Naive thymus-derived CD8-positive, alpha-beta T cell (primary cell): ENCODE measurements at places on chromosomes 1 and 21. TPM values are rescaled to one million over a fixed set of nuclear protein-coding genes. Genes with fewer than 3 reads are reported as not detected.

DNA sequence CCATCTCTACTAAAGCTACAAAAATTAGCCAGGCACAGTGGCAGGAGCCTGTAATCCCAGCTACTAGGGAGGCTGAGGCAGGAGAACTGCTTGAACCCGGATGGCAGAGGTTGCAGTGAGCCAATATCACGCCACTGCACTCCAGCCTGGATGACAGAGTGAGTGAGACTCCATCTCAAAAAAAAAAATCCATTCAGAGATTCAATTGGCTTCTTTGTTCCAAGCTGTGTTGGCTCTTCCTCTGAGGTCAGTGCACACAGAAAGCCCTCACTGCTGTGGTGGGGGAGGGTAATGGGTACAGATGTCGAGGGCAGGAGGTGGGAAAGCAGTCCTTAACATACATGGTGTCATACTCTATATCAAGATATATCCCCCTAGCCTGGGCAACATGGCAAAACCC lies 14.7 kb downstream of the TIE1 start:
- no peak for DNase-seq

DNA sequence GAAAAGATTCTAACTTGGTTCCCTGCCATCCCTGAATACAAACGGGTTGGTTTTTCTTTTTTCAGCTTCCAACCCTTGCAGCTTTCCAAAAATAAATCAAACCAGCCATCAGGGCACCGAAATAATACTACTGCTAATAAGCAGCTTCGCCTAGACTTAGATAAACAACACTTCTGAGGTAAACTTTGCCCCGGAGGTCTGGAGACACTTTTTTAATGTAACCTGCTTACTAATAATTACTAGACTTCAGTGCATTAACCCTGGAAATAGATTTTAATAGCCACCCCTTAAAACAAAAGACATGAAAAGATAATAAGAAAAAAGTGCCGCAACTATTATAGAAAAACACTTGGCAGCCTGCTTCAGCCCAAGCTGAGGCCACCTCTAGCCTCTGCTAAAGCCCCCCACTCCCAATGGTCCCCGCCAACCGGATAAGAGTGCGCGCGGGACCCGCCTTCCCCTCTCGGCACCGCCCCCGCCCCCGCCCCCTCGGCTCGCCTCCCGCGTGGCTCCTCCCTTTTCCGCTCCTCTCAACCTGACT lies 405 bp upstream of the GADD45A start:
- DNase-seq = no peak

GRCh38 chr21:37627074-37627473 lies 260.5 kb downstream of the DYRK1A start:
- DNase-seq = no peak

GRCh38 chr21:32565856-32566465 lies 19.4 kb downstream of the TCP10L start:
- no peak for DNase-seq

Gene CD247
- 325 TPM for polyA plus RNA-seq

Gene PPFIA4
- not detected for polyA plus RNA-seq

Gene LRRC3
- polyA plus RNA-seq = 0.06 TPM
